Stimulated activated CD4-positive, alpha-beta T cell treated with anti-CD3 and anti-CD28 coated beads, Interleukin-4, amount 100 ng/mL, for 4 hours (primary cell): ENCODE measurements at places on chromosomes 4 and X.

DNA sequence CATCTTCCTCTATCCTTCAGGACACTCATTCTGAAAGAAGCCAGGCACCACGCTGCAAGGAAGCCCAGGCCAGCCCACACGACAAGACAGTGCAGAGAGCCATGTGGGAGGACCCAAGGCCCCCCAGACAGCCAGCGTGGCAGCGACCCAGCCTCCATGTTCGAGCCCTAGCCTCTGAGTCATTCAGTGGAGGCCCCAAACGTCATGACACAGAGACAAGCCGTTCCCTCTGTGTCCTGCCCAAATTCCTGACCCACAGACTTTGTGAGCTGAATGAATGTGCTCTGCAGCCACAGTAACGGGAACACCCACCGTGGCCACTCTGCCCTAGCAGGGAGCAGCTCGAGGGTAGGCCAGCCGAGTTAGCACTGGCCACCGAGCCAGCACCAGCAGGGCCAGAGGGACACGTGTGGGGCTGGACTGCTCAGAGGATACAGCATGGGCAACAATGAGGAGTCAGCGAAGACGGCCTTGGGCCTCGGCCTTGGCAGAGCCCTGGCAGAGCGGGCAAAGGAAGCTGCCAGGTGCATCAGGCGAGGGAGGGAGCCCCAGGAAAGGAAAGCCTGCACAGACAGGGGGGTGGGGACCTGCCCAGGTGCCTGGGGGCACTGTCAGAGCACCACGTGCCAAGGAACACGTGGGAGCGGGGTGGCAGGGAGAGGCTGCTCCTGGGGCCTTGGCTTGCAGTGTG, 8.6 kb downstream of the BLOC1S4 start:
- DNase-seq: no peak

- DNase-seq: no peak
Measured at GRCh38 chrX:46588263-46588662, 14.7 kb downstream of the CHST7 start.

- DNase-seq: no peak
Measured at GRCh38 chrX:119235051-119235511, 1.0 kb upstream of the PGRMC1 start.

DNA sequence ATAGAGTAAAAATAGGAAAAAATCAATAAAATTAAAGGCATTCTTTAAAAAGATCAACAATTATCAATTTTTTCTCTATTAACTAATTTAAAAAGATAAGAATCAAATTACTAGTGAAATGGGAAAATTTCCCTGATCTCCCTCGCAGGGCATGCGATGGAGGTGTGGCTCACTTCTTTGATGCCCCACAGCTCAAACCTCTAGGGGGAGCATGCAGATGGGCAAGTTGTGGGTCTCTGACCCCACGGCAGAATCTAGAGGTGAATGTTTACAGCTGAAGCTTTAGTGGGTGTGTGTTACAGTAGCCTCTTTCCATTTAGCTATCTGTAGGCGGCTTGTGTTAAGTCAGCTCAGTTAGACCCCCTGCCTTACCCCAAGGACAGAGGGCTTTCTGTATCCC, 1348.8 kb downstream of the PCDH18 start:
- DNase-seq: no peak
